ENCODE measurements at places on chromosomes 6 and 20. TPM values are rescaled to one million over a fixed set of nuclear protein-coding genes. Genes with fewer than 3 reads are reported as not detected.

The HLA-DRA gene
- total RNA-seq = not detected

The SAMD10 gene
- 2.6 TPM for total RNA-seq

The TSPO2 gene
- total RNA-seq = not detected

The PRRT1 gene
- 0.30 TPM for total RNA-seq

The MACROD2 gene
- total RNA-seq = 0.65 TPM

The C20orf144 gene
- not detected for total RNA-seq

The NOTCH4 gene
- 52.3 TPM for total RNA-seq

The HCK gene
- total RNA-seq = not detected

The CLPSL2 gene
- not detected for total RNA-seq

The TBXT gene
- total RNA-seq = not detected

The CDSN gene
- total RNA-seq = not detected

The FAM83C gene
- total RNA-seq = not detected

The CST5 gene
- total RNA-seq = not detected

The ME1 gene
- 6.8 TPM for total RNA-seq

The SRMS gene
- total RNA-seq = not detected

The TTK gene
- total RNA-seq = 49.8 TPM

The CST3 gene
- total RNA-seq = 81.8 TPM

The ZNF831 gene
- not detected for total RNA-seq

The TP53TG5 gene
- total RNA-seq = not detected

The PKHD1 gene
- total RNA-seq = not detected

The PLTP gene
- total RNA-seq = 10.6 TPM

The DYNLT2 gene
- 0.97 TPM for total RNA-seq

The ZC2HC1B gene
- not detected for total RNA-seq

The APCDD1L gene
- total RNA-seq = 6.5 TPM

The ZNF334 gene
- total RNA-seq = 1.7 TPM

The B4GALT5 gene
- total RNA-seq = 33.8 TPM

The NKAPL gene
- 0.30 TPM for total RNA-seq

The HCRTR2 gene
- total RNA-seq = not detected

The BCAS4 gene
- total RNA-seq = 3.3 TPM

The DAAM2 gene
- total RNA-seq = not detected

The AGER gene
- 0.46 TPM for total RNA-seq

The EFCAB8 gene
- total RNA-seq = not detected
